ENCODE measurements at places on chromosomes 6 and 20. TPM values are rescaled to one million over a fixed set of nuclear protein-coding genes. Genes with fewer than 3 reads are reported as not detected.

DNA sequence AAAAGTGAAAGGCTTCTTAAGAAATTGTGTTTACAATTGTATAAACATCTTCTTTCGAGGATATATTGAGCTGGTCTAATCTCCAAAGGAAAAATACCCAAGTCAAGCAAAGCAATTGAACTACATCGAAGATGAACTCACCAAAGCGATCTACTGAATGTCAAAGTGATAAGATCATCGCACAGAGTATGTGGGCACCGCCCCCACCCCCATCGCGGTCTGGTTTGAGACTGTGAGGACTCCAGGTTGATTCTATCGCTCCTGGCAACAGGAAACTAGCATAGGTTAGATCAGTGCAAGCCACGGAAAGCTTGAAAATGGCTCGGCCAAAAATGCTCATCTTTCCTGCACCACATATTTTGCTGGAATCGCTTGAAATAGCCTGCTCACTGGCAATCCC, 133.2 kb upstream of the RPS6KA2 start:
- H3K4me1 ChIP-seq, result peaks cover 21% of the 10 kb centered on the region
- peaks cover 3% of the 10 kb centered on the region for H3K27me3 ChIP-seq
- H3K36me3 ChIP-seq, result no peaks in the 10 kb centered on the region
- DNase-seq, result no peak

DNA sequence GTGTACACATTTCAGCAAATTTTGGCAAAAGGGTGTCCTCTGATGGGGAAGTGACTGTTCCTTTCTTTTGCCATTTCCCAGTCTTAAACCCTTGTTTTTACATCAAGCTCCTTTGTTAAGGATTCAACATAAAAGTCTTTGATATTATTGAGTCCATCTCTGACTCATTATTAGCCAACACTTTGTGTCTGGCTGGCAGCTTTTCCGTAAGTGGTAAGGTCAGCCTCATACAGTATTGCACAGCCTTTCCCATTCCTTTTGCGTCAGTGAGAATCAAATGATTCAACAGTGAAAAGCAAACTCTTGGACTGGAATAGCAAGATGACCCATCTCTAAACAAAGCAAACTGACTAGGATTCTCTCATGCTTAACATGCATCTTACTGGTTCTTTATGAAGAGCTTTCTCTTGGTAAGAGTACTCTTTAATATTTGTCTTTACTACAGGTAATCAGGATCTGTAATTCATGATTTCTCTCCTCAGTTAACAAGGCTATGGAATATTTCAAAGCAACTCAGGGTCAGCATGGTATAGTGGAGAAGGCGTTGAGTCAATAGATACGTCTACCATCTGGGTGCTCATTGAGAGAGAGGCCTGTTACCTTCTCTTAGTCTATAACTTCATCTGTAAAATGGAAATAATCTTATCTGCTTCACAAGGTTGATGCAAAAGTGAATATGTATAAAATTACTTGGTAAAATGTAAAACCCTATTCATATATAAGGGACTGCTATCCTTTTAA, 183.6 kb downstream of the PRL start:
- H3K4me3 ChIP-seq, result no peak overlapping the region
- peaks cover 5% of the 10 kb centered on the region for H3K36me3 ChIP-seq
- peaks cover 10% of the 10 kb centered on the region for H3K4me1 ChIP-seq
- no peak for DNase-seq
- peaks cover 3% of the 10 kb centered on the region for H3K27me3 ChIP-seq
- H3K27ac ChIP-seq, result no peak overlapping the region

DNA sequence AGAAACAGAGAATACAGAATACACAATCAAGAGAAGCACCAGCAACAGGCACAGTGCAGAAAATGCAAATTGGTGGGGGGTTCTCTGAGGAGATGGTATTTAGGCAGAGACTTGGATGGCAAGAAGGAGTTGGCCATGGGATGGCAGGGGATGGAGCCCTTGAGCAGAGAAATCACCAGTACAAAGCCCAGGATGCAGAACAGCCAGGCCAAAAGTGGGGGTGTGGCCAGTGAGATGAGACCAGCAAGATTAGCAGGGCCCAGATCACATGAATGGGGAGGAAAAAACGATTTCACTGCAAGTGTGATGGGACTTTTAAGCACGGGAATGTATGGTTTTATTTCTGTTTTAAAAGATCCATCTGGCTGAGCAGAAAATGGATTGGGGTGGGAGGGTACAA, 63.4 kb downstream of the TRAM2 start:
- H3K27ac ChIP-seq, result peak overlapping the region; percentile 78
- H3K36me3 ChIP-seq, result no peaks in the 10 kb centered on the region
- peaks cover 2% of the 10 kb centered on the region for H3K27me3 ChIP-seq
- H3K4me1 ChIP-seq, result peaks cover 42% of the 10 kb centered on the region
- H3K4me3 ChIP-seq, result no peak overlapping the region

DNA sequence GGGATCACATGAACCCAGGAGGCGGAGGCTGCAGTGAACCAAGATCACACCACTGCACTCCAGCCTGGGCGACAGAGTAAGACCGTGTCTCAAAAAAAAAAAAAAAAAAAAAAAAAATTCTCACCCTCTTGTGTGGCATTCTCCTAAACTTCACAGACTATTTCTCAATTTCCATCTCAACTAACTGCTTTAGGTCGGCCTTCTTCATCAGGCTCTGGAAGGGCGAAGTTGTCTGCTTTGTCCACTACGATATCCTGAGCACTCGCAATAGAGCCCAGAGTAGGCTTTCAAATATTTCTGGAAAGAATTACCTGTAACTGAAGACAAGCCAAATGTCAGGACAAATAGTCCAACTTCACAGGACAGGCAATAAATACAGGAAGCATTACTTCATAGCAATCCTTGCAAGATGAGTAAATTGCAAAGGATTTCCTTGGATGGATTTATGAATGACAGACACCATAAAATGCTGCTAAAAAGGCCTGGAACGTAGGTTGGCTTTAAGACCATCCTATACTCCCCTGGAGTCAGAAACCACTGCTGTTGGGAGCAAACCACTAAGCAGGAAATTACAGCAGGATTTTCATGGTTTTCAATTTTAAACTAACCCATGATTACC, 116.3 kb upstream of the SLC2A12 start:
- H3K4me1 ChIP-seq, result no peaks in the 10 kb centered on the region
- H3K27me3 ChIP-seq, result no peaks in the 10 kb centered on the region
- H3K27ac ChIP-seq, result no peak overlapping the region

GRCh38 chr6:32685603-32686002, 19.1 kb upstream of the HLA-DQB1 start:
- no peak for DNase-seq
- no peaks in the 10 kb centered on the region for H3K27me3 ChIP-seq
- H3K4me3 ChIP-seq, result no peak overlapping the region
- no peaks in the 10 kb centered on the region for H3K4me1 ChIP-seq
- H3K36me3 ChIP-seq, result no peaks in the 10 kb centered on the region
- no peak overlapping the region for H3K27ac ChIP-seq

DNA sequence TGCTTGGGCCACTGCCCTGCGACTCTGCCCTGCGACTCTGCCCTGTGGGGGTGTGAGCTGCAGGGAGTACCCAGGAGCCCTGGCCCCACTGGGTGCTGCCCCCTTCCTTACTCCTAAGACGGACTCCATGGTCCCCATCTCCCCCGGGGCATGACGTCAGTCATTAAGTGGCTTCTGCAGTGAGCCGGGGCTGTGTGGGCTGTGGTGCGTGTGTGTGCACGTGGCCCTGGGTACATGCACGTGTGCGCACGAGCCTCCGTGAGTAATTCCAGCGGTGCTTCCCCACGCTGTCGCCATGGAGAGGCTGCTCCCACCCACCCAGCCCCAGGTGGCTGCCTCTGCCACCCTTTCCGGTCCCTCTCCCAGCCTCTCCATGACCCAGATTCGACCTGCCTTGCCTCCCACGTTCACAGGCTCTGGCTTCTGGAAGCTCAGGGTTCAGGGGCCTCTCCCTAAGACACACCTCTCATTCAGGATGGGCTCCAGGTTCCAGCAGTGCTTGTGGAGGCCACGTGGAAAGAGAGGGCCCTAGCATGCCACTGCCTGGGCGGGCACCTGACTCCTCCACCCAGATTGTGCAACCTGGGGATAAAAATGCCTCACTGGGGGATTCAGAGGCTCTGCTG, 88.3 kb downstream of the DLGAP4 start:
- H3K27me3 ChIP-seq, result peaks cover 8% of the 10 kb centered on the region
- peaks cover 4% of the 10 kb centered on the region for H3K4me1 ChIP-seq
- no peak overlapping the region for H3K27ac ChIP-seq
- no peaks in the 10 kb centered on the region for H3K36me3 ChIP-seq
- H3K4me3 ChIP-seq, result no peak overlapping the region

DNA sequence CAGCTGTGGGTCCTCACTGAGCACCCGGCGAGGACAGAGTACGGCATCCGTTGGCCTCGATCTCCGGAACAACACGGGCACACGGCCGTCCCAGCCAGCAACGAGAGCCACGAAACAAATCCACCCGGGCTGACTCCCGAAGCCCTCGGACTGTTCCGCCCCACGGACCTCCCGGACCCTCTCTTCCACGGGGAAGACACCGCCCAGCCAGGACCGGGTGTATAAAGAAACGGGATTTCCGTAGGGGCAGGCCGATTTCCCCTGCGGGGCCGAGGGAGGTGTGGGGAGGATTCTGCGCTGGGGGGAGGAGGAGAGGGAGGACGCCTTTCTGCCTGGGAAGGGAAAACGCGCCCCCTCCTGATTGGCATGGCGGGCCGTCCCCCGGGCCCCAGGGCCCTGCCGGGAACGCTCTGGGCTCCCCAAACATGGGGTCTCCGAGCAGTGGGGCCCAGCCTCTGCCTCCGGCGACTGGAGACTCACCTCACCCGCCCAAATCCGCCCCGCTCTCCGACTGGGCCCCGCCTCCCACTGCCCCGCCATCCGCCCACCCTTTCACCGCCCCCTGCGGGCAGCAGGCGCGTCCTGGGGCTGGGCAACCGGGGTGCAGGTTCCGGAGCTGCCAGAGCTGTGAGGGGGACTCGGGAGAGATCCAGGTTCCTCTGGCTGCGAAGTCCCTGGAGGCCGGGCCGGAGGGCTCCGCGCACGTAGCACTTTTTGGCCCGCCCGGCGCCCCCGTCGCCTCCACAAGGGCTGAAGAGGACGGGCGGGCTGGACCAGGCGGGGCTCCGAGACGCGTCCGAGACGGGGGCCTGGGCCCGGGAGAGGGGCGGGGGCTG, 679 bp upstream of the PPDPF start:
- peak; percentile 76 for DNase-seq
- H3K27me3 ChIP-seq, result peaks cover 15% of the 10 kb centered on the region

- H3K27ac ChIP-seq, result no peak overlapping the region
- peaks cover 6% of the 10 kb centered on the region for H3K4me1 ChIP-seq
- H3K36me3 ChIP-seq, result peaks cover 4% of the 10 kb centered on the region
- no peak overlapping the region for H3K4me3 ChIP-seq
Measured at GRCh38 chr20:41900201-41900691, 282.1 kb upstream of the CHD6 start.

GRCh38 chr6:167786853-167787675, 39.6 kb upstream of the AFDN start:
- no peak for DNase-seq
- H3K36me3 ChIP-seq, result no peaks in the 10 kb centered on the region
- peaks cover 32% of the 10 kb centered on the region for H3K4me1 ChIP-seq
- H3K4me3 ChIP-seq, result no peak overlapping the region
- peak overlapping the region; percentile 85 for H3K27ac ChIP-seq
- peaks cover 3% of the 10 kb centered on the region for H3K27me3 ChIP-seq

GRCh38 chr20:4951299-4951698, 50.0 kb downstream of the SLC23A2 start:
- H3K36me3 ChIP-seq, result no peaks in the 10 kb centered on the region
- peaks cover 12% of the 10 kb centered on the region for H3K4me1 ChIP-seq
- H3K4me3 ChIP-seq, result no peak overlapping the region
- peaks cover 2% of the 10 kb centered on the region for H3K27me3 ChIP-seq
- H3K27ac ChIP-seq, result no peak overlapping the region
- no peak for DNase-seq

GRCh38 chr20:49543071-49543857, 24.7 kb downstream of the PTGIS start:
- peaks cover 7% of the 10 kb centered on the region for H3K27me3 ChIP-seq
- H3K4me3 ChIP-seq, result no peak overlapping the region
- no peaks in the 10 kb centered on the region for H3K4me1 ChIP-seq

- H3K4me3 ChIP-seq, result no peak overlapping the region
- H3K27ac ChIP-seq, result no peak overlapping the region
- H3K27me3 ChIP-seq, result no peaks in the 10 kb centered on the region
- DNase-seq, result peak; percentile 73
- H3K4me1 ChIP-seq, result peaks cover 4% of the 10 kb centered on the region
Measured at GRCh38 chr20:5448449-5449118, 131.8 kb upstream of the PROKR2 start.

- H3K4me1 ChIP-seq, result peaks cover 2% of the 10 kb centered on the region
- no peak overlapping the region for H3K4me3 ChIP-seq
- no peak for DNase-seq
- H3K36me3 ChIP-seq, result no peaks in the 10 kb centered on the region
Measured at GRCh38 chr6:68747110-68747790, 112.2 kb downstream of the ADGRB3 start.

DNA sequence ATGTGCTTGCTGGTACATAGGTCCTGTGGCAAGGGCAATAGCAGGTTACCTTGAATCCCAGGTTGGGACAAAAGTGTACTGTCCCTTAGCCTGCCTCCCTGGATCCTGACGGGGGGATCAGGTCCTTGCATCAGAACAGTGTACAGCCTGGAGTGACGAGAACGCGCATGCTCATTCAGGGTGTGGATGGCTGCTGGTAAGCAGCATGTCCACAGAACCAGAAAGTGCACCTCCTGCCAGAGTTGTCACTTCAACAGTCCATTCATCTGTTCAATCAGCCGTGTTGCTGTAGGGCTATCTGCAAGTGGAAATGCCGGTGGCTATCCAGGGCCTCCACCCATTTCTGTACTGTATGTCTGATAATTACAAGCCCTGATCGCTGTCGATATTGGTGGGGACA, 236.3 kb upstream of the SOX4 start:
- no peak overlapping the region for H3K4me3 ChIP-seq
- H3K27me3 ChIP-seq, result peaks cover 6% of the 10 kb centered on the region
- H3K36me3 ChIP-seq, result peaks cover 7% of the 10 kb centered on the region
- H3K4me1 ChIP-seq, result no peaks in the 10 kb centered on the region
- no peak overlapping the region for H3K27ac ChIP-seq

BTN1A1 gene
- not detected for total RNA-seq

PKIB gene
- 48.1 TPM for total RNA-seq

CLIC5 gene
- total RNA-seq, result not detected

AIF1 gene
- not detected for total RNA-seq

OOEP gene
- not detected for total RNA-seq

NDRG3 gene
- 31.8 TPM for total RNA-seq

Measured in glutamatergic neuron (in vitro differentiated cells).